ENCODE measurements at places on chromosomes 3 and 15.
A peak's percentile ranks its signal among the peaks of the same experiment; 100 is the strongest.

GRCh38 chr15:47824147-47824546 lies 106.8 kb downstream of the SEMA6D start:
- no peak for DNase-seq

GRCh38 chr3:50415061-50415460 lies 55.7 kb upstream of the TMEM115 start:
- no peak for DNase-seq

GRCh38 chr15:68508485-68509189 lies 70.2 kb upstream of the CORO2B start:
- DNase-seq = no peak

DNA sequence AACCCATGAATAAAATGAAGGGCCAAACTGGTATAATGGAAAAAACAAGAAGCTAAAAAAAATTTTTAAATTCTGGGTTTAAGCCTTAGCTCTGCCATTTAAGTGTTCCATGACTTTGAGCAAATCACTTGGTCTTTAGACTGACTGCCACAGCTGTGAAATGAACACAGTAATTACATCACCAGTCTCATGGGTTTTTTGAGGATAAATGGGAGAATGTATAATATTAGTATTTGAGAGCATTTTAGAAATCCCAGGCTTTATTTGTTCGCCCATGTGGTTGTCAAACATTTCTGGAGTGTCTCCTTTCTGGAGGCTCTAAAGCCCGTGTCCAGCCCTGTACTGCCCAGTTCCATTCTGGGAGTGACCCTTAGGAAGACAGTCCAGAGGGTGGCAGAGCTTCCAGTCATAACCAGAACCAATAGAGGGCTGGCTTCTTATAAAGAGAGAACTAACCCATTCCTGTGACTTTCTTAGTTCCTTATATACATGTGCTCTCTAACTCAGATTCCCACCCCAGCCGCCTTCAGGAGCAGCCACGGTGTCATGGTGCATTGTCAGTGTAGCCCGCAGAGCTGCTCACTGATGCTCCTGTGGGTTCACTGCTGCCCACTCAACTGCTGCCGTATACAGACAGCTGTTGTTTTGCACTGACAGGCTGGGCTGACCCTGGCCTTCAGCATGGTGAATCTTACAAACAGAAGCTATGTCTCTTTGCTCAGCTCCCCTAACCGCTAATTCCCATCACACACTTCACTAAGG lies 44.7 kb downstream of the BOC start:
- no peak for DNase-seq

DNA sequence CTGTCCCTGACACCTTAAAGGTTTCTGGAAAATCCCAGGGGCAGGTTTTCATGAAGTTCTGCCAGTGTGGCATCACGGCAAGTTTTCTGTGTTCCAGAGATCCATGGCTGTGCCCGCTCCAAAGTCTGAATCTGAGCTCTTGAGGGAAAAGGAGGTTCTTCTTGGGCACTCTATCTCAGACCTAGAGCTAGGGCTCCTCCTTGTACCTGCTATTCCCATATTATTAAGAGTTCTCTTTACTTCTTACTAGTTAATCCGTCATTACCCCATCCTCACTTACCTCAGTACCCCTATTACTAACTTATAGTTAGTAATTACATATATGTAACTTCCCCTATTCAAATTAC lies 5.9 kb upstream of the TRA2B start:
- no peak for DNase-seq

DNA sequence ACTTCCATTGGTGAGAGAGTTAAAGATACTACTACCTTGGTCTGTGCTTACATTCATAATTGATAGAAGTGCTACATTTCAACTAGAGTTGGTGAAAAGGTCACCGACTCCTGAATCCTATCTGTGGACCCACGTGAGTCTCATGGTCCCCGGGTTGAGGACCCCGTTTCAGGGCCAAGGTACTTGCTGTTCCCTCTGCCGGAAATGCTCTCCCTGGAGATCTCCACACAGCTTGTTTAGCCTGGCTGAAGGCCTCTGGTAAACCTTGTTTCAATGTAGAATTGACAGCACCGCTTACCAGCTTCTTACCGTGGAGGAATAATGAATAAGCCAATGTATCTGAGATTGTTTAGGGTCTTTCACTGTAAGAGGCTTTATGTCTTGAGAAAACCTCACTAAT lies 226.0 kb upstream of the GOLGA6L4 start:
- DNase-seq = no peak

DNA sequence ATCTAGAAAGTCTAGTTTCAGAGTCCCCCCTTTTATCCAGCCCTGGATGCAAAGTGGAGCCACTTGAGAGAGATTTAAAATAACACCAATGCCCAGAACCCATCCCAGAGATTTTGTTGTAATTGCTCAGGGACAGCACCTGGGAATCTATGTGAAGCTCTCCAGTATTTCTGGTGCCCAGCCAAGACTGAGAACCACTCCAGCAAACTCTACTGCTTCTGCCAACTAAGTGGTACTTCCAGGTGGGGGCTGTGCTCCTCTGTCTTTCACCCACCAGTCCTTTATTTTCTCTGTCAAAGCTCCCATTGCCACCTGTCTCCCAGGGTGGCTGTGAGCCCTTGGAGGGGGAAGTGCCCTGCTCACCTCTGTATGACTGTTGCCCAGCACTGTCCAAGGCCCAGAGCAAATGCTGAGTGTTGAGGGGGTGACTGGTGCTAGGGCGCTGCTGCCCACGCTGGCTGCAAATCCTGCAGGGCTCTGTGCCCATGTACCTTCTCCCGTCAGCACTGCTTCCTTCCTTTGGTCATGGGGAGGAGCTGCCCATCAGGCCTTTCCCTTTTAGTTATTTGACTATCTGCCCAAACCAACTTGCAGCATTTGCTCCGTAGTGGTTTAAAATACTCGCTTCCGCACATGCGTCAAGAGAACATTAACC lies 9.4 kb downstream of the CLSTN2 start:
- DNase-seq = no peak

DNA sequence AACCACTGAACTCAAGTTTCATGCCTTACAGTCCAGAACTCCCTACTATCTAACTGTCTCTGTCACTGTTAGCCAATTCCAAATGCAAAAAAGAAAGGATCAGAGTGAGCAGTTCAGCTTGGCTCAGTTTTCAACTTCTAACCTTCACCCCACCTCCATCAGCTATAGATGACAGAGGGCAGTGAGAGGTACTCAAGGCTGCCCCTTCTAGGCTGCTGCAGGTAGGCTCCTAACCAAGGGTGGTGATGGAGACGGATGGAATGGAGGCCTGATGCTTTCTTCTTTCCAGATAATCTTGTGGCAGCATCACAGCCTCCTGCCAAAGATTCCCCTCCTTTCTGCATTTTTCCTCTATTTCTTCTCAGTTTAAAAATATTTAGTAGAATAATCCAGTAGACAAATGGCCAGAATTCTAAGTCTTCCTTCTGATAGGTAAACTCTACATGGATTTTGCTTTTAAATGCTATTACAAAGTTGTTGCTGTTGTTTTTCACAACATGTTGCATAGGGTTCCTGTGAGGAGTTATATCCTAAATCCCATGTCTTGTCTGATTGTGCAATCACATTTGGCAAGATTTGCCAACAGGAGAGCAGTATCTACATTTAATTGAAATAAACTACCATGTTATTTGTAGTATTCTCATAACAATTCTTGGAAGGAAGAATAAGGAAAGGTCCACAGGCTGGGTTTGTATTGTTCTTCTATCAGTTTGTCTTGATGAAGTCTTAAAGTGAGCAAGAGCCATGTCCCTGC lies 301.6 kb upstream of the TRIM42 start:
- no peak for DNase-seq

DNA sequence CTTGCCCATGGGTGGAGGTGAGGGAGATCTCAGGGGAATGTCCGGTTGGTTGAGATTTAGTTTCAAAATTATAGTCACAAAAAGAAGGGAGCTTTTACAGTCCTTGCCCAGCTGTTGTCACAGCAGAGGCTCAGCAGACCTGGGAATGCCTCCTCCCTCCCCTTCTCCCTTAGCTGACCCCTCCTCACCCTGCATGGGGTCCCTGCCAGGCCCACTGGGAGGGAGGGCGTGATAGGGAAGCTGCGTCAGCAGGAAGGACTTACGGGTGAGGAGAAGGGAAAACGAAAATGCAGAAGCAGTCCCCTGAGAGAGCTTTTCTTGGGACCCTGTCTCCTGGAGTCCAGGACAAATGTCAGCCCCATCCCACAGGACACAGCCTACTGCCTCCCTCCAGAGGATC lies 18.9 kb downstream of the SCN5A start:
- no peak for DNase-seq

GRCh38 chr3:64329037-64329436 lies 103.8 kb upstream of the PRICKLE2 start:
- DNase-seq = no peak

GRCh38 chr3:26198609-26199008 lies 408.7 kb downstream of the OXSM start:
- no peak for DNase-seq

GRCh38 chr3:106381939-106382335 lies 513.1 kb upstream of the CBLB start:
- DNase-seq = peak; percentile 16

GRCh38 chr15:69979783-69980182 lies 117.9 kb downstream of the TLE3 start:
- DNase-seq = no peak

- no peak for DNase-seq
Observed at GRCh38 chr3:4588466-4588865, 95.3 kb downstream of the ITPR1 start.

GRCh38 chr3:30749230-30749629 lies 142.8 kb downstream of the TGFBR2 start:
- DNase-seq = no peak

DNA sequence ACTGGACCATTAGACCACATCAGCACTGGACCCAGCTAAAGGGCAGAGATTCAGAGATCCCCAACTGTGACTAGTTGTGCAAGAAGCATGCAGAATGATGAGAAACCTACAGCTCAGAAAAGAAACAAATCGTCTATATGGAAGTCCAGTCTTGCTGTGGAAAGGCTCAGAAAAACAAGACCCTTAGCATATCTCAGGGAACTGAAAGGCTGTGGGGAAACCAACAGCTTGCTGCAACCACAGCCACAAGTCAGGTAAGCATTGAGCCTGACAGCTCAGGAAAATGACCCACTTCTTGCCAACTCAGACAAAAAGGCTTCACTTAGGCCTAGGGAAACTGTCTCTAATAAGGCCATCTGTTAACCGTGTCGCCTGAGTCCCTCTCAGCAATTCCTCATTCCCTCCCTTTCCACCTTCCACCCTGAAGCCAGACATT lies 145.6 kb downstream of the LSAMP start:
- DNase-seq = peak; percentile 23

DNA sequence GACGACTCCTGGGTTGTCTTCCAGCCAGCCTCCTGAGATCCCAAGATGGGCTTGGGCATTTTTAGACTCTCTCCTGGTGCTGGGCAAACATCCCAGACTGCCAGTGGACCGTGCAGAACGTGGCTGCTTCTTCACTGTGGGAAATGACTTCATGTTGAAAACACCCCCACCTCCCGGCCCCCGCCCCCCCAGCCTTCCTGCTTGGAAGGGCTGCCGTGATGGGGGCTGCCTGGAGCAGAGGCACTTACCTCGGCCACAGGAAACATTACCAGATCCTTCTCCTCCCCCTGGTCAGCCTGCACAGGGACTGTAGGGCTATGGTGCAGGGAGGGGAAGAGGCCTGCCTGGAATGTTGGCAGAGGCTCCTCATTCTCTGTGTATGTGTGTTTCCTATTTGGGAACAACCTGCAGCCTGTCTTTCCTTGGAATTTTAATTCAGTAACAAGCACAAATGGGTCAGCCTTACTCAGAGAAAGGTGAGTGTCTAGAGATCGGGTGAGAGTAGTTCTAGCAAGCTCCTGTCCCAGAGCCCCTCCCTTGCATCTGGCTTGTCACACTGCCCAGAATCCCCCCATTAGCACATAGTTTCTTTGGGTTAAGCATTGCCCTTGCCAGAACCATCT lies 90.8 kb downstream of the ANP32A start:
- peak; percentile 19 for DNase-seq

GRCh38 chr15:42846647-42847046 lies 73.9 kb downstream of the TTBK2 start:
- no peak for DNase-seq

DNA sequence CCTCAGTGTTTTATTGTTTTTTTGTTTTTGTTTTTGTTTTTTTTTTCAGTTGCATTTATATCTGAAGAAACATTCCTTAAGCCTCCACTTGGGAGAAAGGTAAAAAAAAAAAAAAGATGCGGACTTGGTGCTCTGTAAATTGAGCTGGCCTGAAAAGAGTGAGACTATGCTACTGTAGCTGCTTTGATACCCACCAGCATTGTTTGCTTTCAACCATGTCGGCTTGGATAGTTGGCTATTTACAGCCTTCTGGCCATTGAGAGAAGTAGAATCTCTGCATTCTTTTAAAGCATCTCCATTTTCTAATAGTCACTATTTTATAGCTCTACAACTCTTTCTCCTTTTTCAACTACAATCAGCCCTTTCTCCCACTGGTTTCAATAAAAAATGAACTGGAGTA lies 149.6 kb downstream of the ZIC4 start:
- no peak for DNase-seq

- peak; percentile 83 for DNase-seq
Observed at GRCh38 chr3:155323063-155323666, 29.7 kb upstream of the STRIT1 start.

GRCh38 chr3:12901623-12902045 lies 60.3 kb upstream of the RPL32 start:
- DNase-seq = no peak

DNA sequence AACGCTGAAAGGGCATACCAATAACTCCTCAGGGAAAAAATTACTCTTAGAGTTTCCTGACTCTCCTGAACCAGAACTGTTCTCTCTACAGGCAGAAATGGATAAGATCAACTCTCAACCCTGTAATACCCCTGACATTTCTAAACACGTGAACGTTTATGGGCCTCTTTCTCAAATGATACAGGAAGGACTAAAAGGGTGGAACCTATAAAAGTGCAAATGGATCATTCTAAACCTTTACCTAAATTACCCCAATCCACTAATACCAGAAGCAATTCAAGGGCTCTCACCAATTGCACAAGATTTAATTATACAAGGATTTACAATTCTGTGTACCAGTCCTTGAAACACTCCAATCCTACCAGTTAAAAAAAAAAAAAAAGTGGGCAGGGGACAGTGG lies 98.0 kb upstream of the FAM174B start:
- no peak for DNase-seq

DNA sequence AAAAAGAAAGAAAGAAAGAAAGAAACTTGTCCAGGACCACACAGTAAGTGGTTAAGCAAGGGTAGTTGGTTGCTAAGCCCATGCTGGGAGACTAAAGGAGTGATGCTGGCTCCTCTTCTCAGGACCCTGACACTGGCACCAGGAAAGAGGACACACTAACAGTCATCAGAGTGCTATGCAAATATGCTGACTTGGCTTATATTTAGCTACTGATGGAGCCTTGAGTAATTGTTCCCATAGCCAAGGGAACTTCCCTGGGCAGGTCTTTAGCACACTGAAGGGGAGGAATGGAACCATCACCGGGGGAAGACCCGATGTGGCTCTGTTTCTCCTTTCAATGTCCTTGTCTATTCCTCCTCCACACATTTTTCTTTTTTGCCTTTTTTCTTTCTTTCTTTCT lies 6.2 kb downstream of the TMEM40 start:
- DNase-seq = no peak

DNA sequence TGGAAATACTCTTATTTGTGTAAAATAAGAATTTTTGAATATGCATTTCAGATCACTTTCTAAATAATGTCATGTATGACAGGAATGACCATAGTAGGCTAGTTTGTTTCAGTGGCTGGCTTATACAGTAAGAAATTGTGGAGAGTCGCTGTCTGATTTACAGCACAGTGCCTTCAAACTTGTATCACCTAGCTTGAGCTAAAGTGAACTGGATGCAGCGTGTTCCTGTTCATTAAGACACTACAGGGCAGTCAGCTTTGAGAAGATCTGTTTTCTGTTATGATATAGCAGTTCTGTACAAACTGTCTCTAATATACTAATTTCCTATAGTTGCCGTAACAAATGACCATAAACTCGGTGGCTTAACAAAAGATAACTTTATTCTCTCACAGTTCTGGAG lies 9.9 kb downstream of the CLDN16 start:
- no peak for DNase-seq

Measured in astrocyte of the cerebellum (primary cell).